ENCODE measurements at places on chromosomes 1 and 21.

DNA sequence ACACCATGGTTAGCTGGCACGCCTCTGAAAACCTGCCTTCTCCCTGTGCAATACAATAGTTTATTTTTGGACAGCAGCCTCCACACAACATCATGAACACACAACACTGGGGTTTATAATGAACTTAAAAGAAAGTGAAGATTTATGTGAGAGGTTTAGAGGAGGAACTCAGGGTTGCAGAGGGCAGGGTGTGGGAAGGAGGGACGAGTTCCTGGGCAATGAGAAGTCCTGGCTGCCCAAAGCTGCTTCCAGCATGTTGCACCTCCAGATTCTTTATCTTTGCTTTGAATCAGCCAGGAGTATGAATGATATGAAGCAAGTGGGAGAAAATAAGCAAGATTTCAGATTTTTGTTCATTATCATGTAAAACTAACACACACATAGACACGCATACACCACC, 11.3 kb upstream of the LRRC8D start:
- no peak for DNase-seq

DNA sequence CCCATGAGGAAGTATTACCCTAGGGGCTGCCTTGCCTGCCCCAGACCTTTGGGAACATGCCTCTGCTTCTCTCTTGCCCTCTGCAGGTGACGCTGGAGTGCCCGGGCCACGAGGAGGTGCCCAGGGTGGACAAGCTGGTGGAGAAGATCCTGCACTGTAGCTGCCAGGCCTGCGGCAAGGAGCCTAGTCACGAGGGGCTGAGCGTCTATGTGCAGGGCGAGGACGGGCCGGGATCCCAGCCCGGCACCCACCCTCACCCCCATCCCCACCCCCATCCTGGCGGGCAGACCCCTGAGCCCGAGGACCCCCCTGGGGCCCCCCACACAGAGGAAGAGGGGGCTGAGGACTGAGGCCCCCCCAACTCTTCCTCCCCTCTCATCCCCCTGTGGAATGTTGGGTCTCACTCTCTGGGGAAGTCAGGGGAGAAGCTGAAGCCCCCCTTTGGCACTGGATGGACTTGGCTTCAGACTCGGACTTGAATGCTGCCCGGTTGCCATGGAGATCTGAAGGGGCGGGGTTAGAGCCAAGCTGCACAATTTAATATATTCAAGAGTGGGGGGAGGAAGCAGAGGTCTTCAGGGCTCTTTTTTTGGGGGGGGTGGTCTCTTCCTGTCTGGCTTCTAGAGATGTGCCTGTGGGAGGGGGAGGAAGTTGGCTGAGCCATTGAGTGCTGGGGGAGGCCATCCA, 7.8 kb upstream of the HTR6 start:
- DNase-seq: no peak

- no peak for DNase-seq
These were observed 6.9 kb downstream of the STXBP3 start for GRCh38 chr1:108753363-108753762.

GRCh38 chr21:40160911-40161310, 293.7 kb downstream of the PCP4 start:
- no peak for DNase-seq

DNA sequence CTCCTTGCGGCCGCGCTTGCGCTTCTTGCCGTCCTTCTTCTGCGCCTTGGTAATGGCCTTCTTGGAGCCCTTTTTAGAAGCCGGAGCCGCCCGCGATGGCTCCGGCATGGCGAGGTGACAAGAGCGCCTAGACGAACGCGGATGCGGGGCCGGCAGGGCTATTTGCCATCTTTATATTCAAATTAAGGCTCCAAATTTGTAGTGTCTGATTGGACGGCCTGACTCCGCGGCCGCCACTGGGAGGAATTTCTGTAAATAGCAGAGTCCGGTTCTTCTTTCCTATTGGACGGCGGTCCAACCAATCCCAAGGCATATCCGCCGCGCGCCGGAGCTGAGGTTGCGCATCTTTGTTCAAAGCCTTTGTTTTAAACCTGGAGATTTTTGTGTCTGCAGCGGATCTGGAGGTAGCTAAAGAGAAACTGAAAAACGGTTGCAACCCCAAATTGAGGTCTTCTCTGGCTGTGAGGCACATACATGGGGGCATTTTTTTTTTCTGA, 22.6 kb upstream of the RNF187 start:
- DNase-seq: no peak

GRCh38 chr1:78843111-78843510, 163.4 kb downstream of the ADGRL4 start:
- DNase-seq: peak; percentile 16

DNA sequence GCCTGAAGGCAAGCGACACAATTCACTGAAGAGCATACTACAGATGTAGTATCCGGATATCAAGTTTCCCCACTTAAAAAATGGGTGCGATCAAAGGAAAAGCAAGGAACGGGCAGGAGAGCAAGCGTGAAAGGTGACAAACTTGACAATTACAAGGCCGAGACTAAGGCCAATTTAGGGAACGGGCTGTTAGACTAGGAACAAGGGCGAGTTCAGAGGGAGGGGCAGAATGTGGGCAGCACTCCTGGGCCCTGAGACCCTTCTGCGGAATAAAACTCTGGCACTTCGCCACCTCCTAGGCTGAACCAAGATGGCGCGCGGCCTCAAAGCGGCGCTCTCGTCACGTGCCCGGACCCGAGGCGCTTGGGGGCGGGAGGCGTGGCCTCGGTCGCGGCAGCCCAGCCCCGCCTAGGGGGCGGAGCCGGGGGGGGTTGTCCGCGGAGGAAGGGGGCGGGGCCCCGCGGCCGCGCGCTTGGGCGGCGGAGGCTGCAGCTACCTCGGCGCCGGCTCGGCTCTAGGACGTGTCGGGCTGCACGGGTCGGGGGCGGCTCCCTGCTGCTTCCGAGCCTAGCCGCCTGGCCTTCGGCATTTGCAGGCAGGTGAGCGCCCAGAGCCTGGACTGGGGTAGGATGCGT, at the start of gene PPFIA4:
Gene PPFIA4 (plus strand): TSS at position 461 of the 635 bp plus-strand sequence. CDS start 12,518 bp downstream, outside the sequence.
- DNase-seq: peak; percentile 81

DNA sequence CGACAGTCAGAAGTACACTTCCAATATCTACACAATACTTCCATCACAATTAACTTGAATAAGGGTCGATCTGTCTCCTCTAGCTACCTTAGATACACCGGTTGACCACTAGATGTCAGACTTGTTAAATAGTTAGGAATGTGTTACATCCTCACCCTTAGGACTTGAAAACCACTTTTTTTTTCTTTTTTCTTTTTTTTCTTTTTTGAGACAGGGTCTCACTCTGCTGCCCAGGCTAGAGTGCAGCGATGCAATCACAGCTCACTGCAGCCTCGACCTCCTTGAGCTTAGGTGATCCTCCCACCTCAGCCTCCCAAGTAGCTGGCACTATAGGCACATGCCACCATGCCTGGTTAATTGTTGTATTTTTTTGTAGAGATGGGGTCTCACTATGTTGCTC, 120.4 kb upstream of the GREM2 start:
- DNase-seq: no peak

DNA sequence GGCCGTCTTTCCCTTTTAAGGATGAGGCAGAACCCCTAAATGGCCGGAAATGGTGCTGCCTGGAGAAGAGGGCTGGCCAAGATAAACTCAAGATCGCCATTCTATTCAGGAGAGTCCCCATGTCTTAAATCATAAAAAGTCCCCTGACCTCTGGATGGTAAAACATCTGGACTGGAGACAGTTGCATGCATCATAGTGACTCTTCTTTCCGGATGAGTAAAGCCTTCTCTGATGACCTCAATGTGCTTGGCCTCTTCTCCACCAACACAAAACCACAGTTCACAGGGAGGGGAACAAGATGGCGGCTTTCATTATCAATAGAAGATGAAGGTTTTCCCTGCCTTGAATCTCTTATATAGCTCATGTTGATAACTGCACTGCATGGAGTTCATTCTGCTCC, 27.5 kb upstream of the H6PD start:
- no peak for DNase-seq

- peak; percentile 6 for DNase-seq
These were observed 1.4 kb upstream of the MIA3 start for GRCh38 chr1:222616525-222616924.

- DNase-seq: no peak
These were observed 31.0 kb upstream of the SDHB start for GRCh38 chr1:17084787-17085186.

- DNase-seq: no peak
These were observed 18.0 kb upstream of the RAB3GAP2 start for GRCh38 chr1:220290140-220290761.

DNA sequence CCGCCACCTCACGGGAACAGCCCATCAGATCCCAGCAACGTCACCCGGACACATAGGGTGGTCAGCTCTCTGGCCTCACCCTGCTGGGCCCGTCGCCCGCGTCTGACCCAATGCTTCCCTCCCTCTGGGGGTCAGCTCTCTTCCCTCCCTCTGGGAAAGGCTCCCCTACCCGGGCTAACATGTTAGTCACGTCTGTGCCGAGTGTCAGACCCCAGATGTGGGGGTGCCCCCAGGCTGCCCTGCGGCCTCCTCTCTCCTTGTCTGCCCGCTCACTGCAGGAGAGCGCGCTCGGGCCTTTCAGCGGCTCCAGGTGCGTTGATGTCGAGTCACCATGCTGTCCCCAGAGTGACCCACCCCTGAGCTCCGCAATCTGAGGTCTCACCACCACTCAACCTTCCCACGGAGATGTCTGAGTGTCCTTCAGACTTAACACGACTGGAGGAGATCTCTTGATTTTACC, 34.3 kb downstream of the SLC37A1 start:
- no peak for DNase-seq

DNA sequence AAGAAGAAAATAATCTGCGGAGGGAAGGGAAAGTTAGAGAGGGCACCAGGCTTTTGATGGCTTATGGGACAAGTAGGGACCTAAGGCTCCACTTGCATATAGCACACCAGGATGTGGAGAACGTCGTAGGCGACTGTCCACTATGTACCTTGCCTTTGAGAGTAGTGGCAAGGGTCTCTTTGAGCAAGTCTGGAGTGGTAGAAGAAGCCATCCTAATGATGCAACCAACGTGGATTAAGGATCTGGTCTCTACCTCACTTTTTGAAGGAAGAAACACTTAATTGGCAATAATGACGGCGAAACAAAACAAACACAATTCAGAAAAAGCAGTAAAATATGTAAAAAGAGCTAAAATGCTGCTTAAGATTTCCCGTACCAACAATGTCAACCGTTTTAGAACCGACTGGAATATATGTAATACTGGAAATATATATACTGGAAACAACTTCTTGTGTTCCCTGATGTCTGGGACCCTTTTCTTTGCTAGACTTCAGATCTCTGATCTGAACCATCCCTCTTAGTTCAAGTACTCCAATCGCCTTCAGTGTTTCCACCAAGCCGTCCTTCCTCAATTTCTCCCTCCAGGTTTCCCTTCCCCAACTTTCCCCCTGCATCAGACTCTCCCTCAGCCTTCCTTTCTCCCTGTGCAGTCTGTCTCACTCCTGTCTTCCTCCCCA, 821 bp upstream of the KHDRBS1 start:
- no peak for DNase-seq

DNA sequence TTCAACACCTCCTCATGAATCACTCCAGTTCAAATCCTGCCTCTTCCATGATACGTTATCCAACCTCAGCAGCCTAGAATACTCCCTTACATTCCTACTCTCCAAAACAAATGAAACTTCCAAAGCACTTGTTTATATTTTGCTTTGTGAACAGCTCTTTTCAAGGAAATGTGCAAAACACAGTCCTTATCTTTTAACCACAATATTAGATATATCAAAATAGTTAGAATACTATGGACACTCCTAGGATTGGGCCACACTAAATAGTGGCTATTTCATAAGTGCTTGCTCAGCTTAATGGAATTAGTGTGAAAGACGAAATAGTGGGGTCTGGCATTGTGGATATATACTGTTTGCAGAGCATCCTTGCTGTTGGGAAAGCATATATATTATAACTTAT, 173.5 kb downstream of the ZC3H11B start:
- DNase-seq: no peak

- no peak for DNase-seq
These were observed 143.9 kb upstream of the KLHDC7A start for GRCh38 chr1:18336801-18337200.

GRCh38 chr1:85058311-85058710, 10.0 kb upstream of the MCOLN3 start:
- no peak for DNase-seq

Data from SJCRH30 (cell line).